ENCODE measurements at places on chromosomes 13 and 19.

- peak; percentile 35 for DNase-seq
Observed at GRCh38 chr19:3554254-3555083, 2.9 kb downstream of the MFSD12 start.

DNA sequence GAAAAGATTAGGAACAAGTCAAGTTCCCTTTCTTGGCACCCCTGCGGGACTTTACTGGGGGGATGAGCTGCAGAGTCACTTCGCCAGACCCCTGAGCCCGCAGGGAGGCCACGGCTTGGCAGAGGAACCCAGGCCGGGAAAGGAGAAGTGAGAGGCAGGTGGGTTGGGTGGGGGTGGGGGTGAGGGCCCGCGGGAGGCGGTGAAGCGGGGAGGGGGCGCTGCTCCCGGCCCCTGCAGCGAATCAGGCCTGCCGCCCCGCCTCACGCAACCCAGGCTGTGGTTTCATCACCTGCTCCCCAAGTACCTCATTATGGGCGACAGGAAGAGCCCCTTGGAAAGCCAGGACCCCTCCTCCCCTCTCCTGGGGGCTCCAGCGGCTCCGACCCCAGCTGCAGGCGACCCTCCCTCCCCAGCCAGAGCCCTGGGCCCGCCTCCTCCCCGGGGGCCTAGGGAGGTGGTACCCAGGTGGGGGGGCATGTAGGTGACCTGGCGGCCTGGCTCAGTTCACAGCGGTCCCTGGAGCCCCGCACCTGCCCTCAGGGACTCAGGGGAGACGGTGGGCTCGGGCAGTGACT is 9.5 kb downstream of the MEF2B start:
- DNase-seq, result no peak

DNA sequence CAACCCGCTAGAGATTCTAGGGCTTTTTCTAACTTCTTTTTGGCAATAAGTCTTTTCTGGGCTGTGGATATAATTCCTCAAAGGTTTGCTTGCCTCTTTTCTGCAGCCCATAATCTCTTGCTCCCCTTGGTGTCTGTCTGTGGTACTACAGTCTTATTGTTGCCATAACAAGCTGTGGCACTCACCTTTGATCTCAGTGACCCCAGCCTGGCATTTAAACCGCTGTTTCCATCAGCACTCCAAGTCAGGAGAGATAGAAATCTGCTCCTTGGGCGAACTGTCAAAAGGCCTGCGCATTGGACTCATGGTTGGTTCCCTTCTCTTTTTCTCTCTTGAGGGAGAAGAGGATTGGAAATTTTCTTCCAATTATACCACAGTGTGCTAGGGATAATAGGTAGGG is 14.5 kb upstream of the MPHOSPH8 start:
- DNase-seq, result no peak

GRCh38 chr13:66689037-66689619 is 541.0 kb downstream of the PCDH9 start:
- no peak for DNase-seq

GRCh38 chr19:57786906-57787305 is 17.4 kb downstream of the ZNF586 start:
- no peak for DNase-seq

GRCh38 chr19:42280815-42281145 is 11.7 kb downstream of the CIC start:
- no peak for DNase-seq

- DNase-seq, result no peak
Observed at GRCh38 chr13:110034031-110034549, 247.7 kb upstream of the IRS2 start.

- no peak for DNase-seq
Observed at GRCh38 chr19:12453495-12453894, 12.7 kb upstream of the ZNF443 start.

GRCh38 chr19:19381007-19381926 is 24.2 kb upstream of the GATAD2A start:
- DNase-seq, result no peak

DNA sequence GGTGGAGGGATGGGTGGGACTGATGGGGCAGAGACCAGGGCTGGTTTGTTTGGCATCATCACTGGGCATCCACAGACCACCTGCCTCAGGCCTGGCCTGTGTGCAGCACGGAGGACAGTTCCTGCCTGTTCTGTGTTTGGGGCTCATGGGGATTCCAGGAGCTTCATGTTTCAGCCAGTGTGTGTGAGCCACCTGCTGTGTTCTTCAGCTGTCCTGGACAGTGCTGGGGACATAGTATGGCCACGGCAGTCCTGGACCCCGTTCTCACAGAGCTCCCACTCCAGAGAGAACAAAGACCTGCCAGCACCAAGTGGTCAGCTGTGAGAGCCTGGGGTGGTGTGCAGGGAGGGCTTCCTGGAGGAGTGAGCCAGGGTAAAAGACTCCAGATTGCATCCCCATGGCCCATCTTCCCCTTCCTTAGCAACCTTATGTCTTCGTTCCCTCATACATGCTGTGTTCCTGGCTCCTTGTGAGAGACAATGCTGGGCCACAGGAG is 2.0 kb upstream of the CCDC97 start:
- DNase-seq, result no peak

- DNase-seq, result no peak
Observed at GRCh38 chr13:37806666-37807065, 62.9 kb downstream of the TRPC4 start.

DNA sequence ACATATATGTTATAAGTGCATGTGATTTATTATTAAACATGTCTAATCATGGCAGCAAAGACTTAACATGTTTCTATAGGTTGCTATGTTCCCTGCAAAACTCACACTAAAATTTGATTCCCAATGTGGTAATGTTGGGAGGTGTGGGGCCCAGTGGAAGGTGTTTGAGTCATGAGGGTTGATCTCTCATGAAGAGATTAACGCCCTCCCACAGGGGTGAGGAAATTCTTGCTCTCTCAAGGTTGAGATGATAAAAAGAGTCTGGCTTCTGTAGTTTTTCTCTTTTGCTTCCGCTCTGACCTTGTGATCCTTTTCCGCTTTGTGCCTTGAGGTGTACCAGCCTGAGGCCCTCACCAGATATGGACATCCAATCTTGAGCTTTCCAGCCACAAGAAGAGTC is 737.5 kb upstream of the SLITRK5 start:
- no peak for DNase-seq

DNA sequence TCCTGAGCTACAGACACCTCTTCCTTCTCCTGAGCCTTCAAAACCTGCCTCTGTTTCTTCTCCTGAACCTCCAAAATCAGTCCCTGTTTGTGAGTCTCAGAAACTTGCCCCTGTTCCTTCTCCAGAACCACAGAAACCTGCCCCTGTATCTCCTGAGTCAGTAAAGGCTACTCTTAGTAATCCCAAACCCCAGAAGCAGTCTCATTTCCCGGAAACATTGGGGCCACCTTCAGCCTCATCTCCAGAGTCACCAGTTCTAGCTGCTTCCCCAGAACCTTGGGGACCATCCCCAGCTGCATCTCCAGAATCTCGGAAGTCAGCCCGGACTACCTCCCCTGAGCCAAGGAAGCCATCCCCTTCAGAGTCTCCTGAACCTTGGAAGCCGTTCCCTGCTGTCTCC is 10.0 kb downstream of the CHAMP1 start:
- DNase-seq, result no peak

- DNase-seq, result no peak
Observed at GRCh38 chr19:45824041-45824471, 8.9 kb upstream of the RSPH6A start.

- no peak for DNase-seq
Observed at GRCh38 chr19:1909761-1910080, 4.5 kb downstream of the ADAT3 start.

DNA sequence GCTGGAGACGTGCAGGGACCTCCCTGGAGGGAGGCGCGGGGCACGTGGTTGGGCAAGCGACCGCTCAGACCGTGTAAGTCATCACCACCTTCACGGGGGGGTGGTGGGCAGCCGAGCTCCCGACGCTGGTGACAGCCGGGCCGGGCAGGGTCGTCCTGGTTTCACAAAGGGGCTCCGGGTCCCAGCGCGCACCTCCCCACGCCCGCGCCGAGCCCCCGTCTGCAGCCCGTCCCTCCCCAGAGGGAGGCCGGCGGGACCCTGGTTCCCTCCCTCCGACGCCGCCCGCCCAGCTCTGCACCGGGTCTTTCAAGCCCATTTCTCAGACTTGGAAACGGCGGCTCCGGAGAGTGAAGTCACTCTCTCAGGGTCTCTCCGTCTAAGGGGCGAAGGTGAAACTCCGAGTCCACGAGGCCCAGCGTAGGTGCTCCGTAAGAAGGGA is 729 bp upstream of the ARID3A start:
- no peak for DNase-seq

GRCh38 chr19:39223703-39224279 is 19.7 kb upstream of the SYCN start:
- DNase-seq, result no peak

DNA sequence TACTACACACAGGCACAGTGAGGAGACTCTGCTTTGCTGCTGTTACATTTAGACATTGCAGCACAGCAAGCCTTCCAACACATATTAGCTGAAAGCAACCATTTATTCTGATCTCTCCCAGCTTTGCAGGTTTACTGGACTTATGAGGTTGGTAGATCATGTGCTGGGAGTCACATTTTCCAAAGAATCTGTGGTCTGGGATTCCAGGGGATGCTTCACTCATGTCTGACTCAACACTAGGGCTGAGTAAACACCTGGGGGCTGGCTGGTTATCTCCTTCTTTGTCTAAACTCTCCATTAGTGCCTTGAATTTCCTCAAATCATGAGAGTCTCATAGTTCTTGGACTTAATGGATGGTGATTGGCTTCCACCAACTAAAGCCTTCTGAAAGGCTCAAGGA is 5.4 kb upstream of the LGALS13 start:
- DNase-seq, result no peak
